AG08396 (cell line): ENCODE measurements at places on chromosomes 3 and 15.

GRCh38 chr3:161372321-161373260, 1.3 kb upstream of the SPTSSB start:
- peak; percentile 37 for DNase-seq

- DNase-seq, result no peak
These were observed 87.5 kb upstream of the TGFBR2 start for GRCh38 chr3:30518872-30519271.

DNA sequence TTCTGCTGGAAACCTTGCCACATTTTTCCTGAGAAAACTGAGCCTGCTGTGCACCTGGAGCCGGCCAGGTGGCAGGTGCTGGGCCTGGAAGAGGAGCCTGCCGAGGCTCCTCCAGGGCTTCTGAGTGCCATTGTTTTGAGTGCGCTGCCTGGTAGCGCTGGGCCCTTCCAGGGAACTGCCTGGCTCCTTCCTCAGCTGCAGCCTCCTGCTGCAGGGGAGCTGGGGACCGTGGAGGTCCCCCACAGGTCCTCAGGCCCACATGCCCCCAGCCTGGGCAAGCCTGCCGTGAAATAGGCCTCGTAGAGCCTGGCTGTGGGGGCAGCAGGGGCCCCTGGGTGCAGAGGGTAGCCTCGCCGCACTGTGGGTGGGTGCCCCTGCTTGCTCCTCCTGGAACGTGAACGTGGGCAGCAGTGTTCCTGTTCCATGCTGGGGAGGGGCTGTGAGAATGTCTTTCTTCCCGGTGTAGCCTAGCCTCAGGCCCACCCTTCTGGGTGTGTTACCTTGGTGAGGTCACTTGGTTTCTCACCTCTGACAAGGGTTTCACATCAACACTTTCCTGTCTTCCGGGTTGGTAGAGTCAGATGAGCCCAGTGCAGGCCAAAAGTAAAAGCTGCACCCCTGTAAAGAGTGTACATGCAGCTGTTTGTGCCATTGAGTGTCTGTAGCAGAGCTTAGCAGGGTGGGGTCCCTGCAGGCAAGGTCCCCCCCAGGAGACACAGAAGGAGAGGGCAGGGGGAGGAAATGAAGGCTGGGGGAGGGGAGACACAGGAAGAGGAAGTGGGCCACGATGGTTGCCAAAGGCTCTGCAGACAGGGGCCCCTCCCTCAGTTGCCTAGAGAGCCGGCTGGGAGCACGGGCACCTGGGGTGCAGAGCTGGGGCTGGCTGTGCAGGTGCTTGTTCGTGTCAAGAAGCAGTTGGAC, 34.5 kb downstream of the KLF13 start:
- DNase-seq, result no peak

- DNase-seq, result no peak
These were observed 18.9 kb upstream of the MLF1 start for GRCh38 chr3:158552124-158552523.

- no peak for DNase-seq
These were observed 55.8 kb downstream of the TBC1D5 start for GRCh38 chr3:17686613-17687012.

DNA sequence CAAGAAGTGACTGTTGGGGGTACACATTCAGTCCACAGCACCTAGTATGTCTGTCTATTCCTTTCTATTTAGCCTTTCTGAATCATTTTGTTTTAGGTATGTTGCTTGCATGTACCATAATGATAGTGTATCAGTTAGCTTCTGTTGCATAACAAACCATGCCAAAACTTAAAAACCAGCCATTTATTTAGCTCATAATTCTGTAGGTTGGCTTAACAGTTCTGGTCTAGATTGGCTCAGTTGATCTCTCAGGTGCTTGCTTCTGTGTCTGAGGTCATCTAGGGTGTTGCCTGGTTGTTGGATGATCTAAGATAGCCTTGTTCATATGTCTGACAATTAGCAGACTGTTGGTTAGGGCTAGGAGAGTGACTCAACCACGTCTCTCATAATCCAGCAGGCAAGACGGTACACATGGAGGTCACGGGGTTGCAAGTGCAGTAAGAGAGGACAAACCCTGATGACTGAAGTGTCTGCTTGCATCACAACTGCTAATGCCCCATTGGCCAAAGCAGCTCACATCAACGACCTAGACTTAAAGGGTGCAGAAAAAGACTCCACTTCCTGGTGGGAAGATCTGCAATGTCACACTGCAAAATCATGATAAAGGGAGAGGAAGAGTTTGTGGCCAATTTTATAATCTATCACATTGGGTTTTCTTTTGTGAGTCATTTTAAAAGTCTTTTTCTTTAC, 6.8 kb upstream of the PDCD6IP start:
- no peak for DNase-seq

GRCh38 chr3:140135461-140135860, 200.5 kb downstream of the CLSTN2 start:
- no peak for DNase-seq

DNA sequence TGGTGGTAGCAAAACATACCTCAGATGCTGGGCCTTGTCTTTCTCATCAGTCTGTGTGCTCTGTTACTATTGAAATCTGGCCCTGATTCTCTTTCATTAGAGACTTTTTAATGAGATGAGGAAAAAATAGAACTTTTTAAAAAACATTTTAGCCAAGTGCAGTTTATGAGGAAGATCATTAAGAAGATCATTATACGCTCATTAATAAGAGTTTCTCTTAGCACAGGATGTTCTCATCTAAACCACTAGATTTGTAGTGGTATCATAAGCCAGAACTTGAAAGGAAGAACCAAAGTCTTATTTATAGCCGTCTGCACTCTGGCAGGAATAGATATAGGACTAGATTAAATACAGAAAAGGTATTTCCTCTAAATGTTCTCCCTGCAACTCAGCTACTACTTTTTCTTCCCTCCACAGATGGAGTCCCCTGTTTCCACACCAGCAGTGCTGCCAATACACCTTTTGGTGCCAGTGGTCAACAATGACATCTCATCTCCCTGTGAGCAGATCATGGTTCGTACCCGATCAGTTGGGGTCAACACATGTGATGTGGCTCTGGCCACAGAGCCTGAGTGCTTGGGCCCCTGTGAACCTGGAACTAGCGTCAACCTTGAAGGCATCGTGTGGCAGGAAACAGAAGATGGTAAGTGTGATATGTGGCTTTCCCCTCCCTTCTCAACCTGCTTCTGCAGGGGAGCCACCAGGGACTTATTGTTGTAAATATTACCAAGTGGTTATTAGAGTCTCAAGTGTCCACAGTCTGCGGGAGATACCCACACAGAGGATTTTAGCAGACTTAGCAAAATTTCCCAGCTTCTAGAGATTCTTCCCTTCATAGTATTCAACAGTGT, 152.8 kb downstream of the RBPMS2 start:
- no peak for DNase-seq

DNA sequence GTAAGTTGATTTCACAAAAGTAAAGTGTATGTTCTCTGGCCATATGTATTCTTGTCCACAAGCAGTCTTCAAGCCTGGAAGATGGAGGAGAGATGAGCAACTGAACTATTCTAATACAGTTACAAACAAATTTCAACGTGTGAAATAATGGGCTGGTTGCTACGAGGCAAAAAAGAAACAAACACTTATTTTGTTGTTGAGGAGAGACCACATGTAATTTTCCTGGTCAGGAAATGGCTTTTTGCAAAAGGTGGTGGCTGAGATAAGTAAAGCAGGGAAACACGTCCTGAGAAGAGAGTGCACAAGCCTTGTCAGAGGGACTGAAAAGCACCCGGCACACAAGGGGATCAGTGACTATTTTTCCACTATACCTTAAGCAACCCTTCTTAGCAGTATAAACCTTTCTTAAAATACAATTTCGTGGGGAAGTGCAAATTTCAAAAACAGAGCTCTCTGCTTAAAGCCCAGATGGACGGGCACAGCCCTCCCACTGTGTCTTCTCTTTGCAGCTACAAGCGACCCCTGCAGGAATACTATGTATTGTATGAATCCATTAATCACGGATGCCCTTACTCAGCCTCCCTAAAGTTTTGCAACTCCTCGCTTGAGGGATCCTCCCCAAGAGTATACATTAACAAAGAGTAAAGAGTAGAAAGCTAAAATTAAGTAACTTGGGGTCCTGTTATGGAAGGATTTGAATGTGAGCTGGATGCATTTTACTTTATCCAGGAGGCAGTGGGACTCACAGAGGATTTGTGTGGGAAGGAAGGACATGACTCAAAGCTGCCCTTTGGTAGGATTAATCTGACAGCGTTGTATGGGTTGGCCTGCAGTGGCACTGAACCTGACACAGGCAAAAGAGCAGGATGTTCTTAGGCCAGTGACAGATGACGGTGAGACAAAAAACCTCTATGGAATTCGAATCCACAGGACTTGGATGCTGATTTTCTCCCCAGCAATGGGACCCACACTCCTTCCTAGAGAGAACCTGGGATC, 253.7 kb downstream of the IL5RA start:
- DNase-seq, result no peak

DNA sequence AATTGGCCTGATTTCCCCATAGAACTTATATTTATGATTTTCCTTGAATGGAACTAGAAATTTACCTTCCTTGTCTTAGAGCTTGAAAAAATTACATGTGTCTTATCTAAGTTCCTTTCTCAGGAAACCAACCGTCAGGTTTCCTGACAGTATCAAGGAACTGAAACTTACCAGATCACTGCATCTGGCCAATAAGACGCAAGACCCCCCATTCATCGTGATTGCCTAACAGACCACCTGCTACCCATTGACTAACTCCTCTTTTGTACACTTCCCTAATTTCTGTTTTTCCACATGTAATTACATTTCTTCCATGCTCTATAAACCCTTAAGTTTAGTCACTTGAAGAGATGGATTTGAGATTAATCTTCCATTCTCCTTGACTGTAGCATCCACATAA, 517.2 kb upstream of the CBLB start:
- no peak for DNase-seq

DNA sequence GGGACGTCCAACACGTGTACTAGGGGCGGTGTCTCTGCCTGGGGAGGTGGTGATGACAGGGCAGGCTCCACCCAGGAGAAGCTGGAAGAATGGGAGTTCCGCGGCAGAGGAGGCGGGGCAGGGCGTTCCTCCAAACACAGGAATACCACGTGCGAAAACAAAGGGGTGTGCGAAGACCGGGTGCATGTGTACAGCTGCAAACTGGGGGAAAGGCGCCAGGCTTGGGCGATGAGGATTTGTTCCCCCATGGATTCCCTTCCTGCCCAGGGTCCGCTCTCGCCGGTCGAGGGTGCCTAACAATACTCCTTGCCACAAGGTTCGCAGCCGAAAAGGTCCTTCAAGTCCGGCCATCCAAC, 500 bp upstream of the ZSCAN2 start:
- peak; percentile 92 for DNase-seq

DNA sequence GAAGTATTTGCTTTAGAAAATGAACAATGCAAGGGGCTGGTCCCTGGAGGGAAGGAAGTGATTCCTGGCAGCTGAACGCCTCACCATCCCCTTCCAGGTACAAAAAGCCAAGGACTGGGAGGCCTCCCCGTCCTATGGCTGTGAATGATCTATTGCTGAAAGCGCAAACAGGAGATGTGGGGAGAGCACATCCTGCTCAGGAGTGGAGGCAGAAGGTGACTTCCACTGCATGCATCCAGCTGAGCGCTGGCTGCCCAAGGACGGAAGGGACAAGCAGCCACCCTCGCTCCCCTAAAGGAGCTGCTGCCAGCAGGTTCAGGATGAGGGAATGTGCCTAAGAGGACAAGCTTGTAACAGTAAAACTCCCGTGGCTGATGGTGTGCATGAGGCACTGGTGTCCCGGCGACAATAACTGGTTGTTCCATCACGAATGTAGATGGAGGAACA, 41.4 kb downstream of the ABTB1 start:
- DNase-seq, result no peak

DNA sequence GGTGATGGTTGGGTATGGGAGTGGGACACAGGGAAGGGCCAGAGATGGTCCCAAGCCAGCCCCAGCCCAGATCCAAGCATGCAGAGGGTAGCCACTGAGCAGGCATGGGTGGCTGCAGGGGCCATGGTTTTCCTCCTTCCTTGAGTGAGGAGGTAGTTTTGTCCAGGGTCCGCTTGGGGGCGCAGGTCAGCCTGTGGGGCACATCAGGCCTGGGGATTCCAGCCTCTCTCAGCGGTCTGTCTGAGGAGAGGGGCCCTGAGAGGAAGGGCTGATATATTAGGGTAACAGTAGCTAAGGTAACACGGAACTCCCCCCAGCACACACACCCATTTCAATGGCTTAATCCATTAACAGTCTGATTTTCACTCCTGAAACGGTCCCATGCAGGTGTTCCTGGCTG, 22.7 kb upstream of the LCTL start:
- no peak for DNase-seq

GRCh38 chr3:152400887-152401286, 132.2 kb downstream of the MBNL1 start:
- DNase-seq, result peak; percentile 20

DNA sequence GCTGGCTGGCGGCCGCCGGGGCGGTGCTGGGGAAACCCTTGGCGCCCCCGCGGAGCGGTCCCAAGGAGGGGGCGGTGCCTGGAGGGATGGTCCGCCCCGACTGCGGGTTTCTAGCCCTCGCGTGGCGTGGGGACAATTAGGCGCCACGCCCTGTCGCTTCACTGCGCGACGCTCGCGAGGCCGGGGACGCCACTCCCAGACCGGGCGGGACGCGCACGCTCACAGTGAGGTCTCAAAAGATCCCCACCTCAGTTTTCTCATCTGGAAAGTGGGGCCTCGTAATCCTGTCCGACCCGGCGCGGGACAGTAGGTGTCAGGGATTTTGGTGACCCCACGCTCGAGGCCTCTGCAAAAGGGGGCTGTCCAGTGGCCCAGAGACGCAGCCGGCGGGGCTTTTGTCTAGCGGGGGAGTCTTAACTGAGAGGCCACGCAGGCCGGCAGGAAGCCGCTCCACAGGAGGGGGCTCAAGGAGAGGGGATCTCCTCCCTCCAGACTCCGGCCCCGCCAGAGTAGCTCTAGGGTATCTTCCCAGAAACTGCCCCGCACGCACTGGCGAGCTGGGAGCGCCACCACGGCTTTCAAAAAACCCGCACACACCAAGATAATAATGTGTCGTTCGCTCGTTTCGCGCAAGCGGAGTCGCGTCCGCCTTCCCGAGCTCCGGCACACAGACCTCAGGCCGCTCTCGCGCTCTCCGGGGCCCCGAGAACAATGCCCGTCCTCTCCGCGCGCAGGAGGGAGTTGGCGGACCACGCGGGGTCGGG, 710 bp upstream of the CLK3 start:
- DNase-seq, result peak; percentile 97

DNA sequence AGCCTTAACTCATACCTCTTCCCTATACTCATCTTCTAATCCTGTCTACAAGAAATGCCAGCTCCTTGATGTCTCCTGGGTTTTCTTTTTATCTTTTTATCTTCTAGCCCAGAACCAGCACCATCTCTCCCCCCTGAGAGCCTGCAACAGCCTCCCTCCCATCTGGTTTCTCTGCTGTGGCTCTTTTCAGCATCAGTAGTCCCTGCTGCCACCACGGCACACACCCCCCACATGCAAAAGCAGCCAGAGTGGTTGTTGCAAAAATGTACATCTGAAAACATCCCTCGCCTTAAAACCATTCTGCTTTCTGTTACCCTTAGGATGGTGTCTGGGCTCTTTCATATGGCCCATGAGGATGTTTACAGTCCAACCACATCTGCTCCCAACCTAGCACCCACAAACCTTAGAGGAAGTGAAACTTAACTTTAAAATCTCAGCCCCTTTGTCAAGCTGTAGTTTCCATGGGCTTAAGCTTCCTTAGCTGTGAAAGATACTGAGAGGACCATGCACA, 775 bp downstream of the TTC21A start:
- DNase-seq, result no peak
